ENCODE measurements at places on chromosomes 5 and 9.

- DNase-seq = no peak
These were observed 17.7 kb downstream of the SRP19 start for GRCh38 chr5:112878760-112879159.

DNA sequence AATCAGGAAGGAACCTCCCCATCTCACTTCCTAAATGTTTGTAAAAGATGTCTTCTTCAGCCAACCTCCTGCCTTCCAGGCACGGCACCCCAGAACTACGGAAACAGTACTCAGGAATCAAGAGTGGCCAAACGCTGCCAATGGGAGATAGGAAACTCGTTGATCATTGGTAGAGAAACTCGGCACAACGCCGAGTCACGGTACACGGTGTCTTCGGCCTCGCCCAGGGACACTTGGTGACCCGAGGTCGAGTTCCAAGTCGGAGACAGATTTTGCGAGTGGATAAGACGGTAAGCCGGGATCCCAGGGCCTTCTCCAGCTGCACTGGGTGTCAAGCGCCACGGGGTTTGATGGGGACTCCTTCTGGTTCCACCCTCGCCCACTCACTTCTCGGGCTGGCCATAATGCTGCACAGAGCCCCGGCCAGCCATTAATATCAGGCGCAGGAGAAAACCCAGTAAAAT lies 343 bp downstream of the KIAA0825 start:
- DNase-seq = peak; percentile 84

GRCh38 chr9:21505425-21506179 lies 23.5 kb upstream of the IFNE start:
- no peak for DNase-seq

DNA sequence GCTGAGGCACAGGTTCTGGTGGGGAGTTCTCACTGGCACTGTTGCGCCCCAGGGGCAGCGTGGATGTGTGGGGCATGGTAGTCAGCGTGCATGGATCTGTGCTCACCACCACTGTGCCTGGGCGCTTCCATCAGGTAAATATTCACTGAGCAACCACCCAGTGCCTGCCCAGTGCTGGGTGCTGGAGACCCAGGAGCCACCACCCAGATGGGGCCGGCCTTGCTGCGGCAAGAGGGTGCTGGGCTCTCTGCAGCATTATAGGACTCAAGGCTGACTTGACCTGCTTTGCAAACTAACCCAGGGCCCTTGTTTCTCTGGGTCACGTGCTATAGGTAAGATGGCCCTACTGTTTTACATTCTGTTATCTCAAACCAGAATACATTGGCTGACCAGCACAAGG lies 60.5 kb downstream of the DAP start:
- no peak for DNase-seq

GRCh38 chr5:83745816-83746215 lies 25.2 kb upstream of the HAPLN1 start:
- no peak for DNase-seq

GRCh38 chr5:7755958-7756357 lies 95.0 kb downstream of the CFAP90 start:
- DNase-seq = no peak

All from lung (tissue), 17 donors.